ENCODE measurements at places on chromosomes 7 and 10. TPM values are rescaled to one million over a fixed set of nuclear protein-coding genes. Genes with fewer than 3 reads are reported as not detected.
A peak's percentile ranks its signal among the peaks of the same experiment; 100 is the strongest.

- DNase-seq = no peak
Observed at GRCh38 chr10:4001811-4002210, 216.8 kb upstream of the KLF6 start.

GRCh38 chr7:116327135-116327534 is 116.8 kb downstream of the TES start:
- no peak for DNase-seq

The MACC1 gene
- polyA plus RNA-seq = not detected

- no peak for DNase-seq
Observed at GRCh38 chr7:128688492-128688891, 16.4 kb downstream of the GARIN1A start.

The ZNF804B gene
- polyA plus RNA-seq = not detected

The DNAJC30 gene
- polyA plus RNA-seq = 9.1 TPM

The SPDYE6 gene
- 0.29 TPM for polyA plus RNA-seq

GRCh38 chr10:119131512-119132240 is 27.8 kb downstream of the DENND10 start:
- no peak for DNase-seq

DNA sequence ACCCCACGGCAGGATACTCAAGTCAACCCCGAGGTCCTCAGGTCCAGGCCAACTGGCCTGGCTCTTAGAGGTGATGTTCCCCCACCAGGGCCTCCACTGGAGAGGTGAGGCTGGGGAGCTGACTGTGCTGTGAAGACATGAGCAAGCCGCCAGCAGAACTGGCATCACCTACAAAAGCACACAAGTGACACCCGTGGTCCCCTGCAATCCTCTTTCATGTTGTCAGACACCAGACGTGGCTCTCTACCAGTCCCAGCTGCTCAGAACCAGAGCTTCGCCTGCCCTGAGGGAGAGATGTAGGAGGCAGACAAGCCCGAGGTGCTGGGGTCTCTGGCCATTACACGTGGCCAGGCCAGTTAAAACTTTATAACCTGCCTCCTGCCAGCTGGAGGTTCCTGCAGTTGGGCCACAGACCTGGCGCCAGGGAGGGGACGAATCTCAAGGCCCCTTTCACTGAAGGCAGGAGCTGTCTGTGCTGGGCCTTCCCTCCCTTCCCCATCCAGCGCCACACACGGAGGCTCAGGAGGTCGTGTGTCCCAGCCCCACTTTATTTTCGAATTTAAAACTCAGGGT is 2.2 kb downstream of the COMTD1 start:
- DNase-seq = no peak

The INTS15 gene
- 10.2 TPM for polyA plus RNA-seq

DNA sequence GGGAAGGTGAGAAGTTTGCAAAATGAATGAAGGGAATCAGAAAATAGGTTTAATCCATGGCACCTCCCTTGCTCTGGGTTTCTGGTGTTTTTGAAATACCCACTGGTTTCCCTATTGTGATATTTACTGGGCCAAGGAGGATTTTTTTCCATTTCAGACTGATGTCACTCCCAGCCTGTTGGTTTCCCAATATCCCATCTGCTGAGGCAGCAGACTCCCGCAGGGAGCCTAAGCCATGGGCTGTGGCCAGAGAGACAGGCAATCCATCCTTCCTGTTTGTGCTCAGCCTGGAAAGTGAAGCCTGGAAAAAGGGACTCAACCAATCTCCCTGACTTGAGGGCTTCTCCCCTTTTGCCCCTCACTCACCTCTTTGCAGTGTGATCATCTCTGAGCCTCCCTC is 22.8 kb downstream of the FAM107B start:
- DNase-seq = peak; percentile 65

The PROSER2 gene
- polyA plus RNA-seq = 0.51 TPM

GRCh38 chr10:96259150-96259549 is 12.2 kb downstream of the BLNK start:
- DNase-seq = no peak

DNA sequence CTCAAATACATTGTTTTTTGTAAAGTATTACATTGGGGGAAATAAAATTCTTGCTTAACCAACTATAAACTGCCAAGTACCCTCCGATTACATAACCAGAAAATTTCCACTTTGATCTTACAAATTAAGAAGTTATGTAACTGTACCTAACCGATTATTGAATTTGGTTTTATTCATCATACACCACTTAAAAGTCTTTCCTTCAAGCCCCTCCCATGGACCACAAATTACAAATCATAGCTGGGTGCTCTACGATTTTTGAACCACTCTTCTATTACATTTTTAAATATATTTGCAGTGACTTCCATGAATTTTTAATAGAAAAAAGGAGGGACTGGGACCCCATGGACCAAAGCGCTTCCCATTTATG is 630 bp downstream of the ZNF680 start:
- DNase-seq = no peak

The AKR1C4 gene
- not detected for polyA plus RNA-seq

GRCh38 chr7:83947260-83947659 is 247.3 kb downstream of the SEMA3A start:
- DNase-seq = no peak

DNA sequence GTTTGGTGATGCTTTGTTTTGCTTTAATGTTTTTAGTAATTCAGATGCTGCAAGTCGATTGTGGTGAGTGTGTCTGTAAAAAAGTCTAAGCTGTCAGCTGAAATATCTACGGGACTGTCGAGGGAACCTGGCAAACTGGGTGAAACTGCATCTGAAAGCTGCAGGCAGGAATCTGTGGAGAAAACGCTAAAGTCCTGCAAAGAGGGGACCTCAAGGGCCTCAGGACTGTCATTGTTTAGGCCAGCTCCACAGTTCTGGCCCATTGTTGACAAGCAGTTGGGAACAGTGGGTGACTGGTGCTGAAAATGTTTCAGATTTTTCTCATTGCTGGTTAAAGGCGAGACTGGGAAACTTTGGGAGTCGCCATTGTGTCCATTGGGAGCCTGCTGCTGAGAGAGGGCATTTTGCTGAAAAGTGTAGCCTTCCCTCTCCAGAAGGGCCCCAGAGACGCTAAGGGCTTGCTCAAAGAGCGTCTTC is 1.8 kb downstream of the HOXA2 start:
- no peak for DNase-seq

DNA sequence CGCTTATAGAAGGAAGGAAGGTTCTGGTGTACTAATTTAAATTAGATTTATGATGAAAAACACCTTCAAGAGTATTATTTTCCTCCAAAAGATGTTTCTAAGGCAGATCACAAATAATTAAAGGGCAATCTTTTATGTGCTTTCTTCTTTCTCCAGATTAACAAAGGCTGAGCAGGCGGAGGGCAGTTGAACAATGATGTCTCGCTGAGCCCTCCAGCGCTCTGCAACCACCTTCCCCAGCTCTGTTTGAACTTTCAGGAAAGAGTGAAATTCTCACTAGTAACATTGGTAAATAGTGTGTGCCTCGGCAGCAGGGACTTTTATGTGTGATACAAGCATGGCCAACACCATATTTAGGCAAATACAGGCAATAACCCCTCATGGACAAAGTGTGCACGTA is 379.1 kb upstream of the MKI67 start:
- DNase-seq = no peak

- no peak for DNase-seq
Observed at GRCh38 chr10:5902511-5903274, 12.7 kb downstream of the FBH1 start.

The FGFR2 gene
- polyA plus RNA-seq = 0.22 TPM

- peak; percentile 9 for DNase-seq
Observed at GRCh38 chr7:153858355-153858754, 193.8 kb upstream of the DPP6 start.

The SPDYE8 gene
- not detected for polyA plus RNA-seq

GRCh38 chr10:128081222-128081621 is 45.0 kb downstream of the MKI67 start:
- DNase-seq = no peak

DNA sequence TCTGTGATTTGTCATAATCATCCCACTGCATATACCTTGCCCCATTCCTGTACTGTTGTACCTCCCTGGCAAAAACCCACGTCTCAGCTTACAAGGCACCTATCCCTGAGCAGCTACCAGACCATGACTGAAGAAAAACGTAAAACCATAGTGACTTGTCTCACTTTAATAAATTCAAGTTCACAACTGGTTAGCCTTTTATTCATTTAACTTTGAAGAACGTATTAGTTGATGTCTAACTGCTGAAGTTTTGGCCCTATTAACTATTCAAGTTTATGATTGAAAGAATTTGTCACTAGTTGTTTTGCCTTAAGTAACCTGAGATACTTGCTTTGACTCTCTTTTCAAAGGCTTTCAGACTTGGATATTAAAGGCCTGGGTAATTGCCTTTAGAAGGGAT is 59.7 kb downstream of the GALNT11 start:
- no peak for DNase-seq

DNA sequence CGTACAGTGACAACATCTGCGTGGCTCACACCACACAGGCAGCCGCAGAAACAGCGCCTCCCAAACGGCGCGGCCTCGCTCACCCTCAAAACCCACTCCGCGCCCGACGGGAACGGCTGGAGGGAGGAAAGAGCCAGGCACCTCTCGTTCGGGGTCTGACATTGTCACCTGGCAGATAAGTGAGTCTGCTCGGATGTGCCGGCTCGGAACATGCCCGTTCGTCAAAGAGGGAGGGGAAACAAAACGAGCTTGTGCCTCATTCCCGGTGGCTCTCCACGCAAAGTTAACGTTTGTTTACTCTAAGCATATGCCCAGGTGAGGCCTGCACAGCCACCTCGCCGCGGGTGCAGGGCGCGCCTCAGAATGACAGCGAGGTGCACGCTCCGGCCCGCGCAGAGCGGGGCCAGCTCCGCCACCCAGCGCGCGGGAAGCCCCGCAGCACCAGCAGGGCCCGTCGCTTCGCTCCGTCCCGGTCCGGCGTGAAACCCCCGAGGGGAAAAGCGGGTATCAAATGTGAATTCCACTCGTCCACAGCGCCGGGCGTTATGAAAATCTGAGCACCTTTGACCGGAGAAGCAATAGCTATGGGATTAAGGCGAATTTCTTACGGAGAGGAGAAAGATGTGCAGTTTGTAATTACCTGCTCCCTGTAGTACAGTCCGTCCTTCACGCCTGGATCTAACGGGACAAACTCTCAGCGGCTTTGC is 13.1 kb downstream of the CNPY1 start:
- DNase-seq = no peak

- DNase-seq = no peak
Observed at GRCh38 chr7:70459546-70459945, 672.4 kb upstream of the GALNT17 start.

The TMEM270 gene
- not detected for polyA plus RNA-seq

DNA sequence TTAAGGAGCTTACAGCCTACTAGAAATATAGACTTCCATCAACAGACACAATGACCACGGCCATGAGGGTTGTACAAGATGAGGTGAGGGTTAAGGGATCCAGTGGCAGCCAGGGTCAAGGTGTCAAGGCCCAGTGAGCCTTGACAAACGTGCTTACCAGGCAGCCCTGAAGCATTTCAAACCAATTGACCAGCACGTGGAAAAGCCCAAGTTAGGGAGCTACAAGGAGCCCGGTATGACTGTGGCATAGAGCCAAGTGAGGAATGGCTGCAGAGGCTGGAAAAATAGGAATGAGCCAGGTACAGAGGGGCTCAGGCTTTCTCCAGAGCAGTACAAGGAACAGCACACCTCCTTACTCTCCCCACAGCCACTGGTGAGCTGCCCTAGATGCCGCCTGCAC is 12.7 kb downstream of the AFAP1L2 start:
- DNase-seq = no peak

- DNase-seq = no peak
Observed at GRCh38 chr10:51066231-51066630, 8.1 kb upstream of the PRKG1 start.

The ADAM12 gene
- polyA plus RNA-seq = 0.48 TPM

The PMPCB gene
- polyA plus RNA-seq = 51.5 TPM

DNA sequence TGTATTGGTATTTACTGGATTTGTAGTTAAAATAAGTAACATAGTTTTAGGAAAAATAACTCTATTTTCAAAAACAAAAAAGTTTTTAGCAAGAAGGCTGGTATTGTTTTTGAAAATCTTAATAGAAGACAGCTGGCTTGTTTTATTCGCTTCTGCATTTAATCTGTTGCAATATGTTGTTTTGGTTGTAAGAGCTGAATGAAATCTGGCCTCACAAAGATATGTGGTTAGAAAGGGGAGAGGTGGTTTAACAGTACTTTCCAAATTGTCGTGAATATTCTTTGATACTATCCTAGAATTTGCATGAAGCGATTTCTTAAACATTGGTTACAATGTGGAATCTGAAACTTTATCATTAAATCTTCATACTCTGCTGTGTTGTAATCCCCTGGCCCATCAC is 355.9 kb upstream of the FZD8 start:
- DNase-seq = no peak

The GDF2 gene
- polyA plus RNA-seq = not detected

GRCh38 chr7:150756858-150757257 is 19.6 kb downstream of the GIMAP5 start:
- DNase-seq = no peak

The ANKRD61 gene
- polyA plus RNA-seq = 0.13 TPM

GRCh38 chr10:76244061-76244686 is 812.8 kb downstream of the LRMDA start:
- no peak for DNase-seq

The ATOH7 gene
- polyA plus RNA-seq = 0.01 TPM

The CTAGE15 gene
- polyA plus RNA-seq = 0.01 TPM

- DNase-seq = peak; percentile 81
Observed at GRCh38 chr7:5396999-5397663, 26.5 kb downstream of the TNRC18 start.

The DNMBP gene
- 8.0 TPM for polyA plus RNA-seq

The SFRP5 gene
- 1.9 TPM for polyA plus RNA-seq

DNA sequence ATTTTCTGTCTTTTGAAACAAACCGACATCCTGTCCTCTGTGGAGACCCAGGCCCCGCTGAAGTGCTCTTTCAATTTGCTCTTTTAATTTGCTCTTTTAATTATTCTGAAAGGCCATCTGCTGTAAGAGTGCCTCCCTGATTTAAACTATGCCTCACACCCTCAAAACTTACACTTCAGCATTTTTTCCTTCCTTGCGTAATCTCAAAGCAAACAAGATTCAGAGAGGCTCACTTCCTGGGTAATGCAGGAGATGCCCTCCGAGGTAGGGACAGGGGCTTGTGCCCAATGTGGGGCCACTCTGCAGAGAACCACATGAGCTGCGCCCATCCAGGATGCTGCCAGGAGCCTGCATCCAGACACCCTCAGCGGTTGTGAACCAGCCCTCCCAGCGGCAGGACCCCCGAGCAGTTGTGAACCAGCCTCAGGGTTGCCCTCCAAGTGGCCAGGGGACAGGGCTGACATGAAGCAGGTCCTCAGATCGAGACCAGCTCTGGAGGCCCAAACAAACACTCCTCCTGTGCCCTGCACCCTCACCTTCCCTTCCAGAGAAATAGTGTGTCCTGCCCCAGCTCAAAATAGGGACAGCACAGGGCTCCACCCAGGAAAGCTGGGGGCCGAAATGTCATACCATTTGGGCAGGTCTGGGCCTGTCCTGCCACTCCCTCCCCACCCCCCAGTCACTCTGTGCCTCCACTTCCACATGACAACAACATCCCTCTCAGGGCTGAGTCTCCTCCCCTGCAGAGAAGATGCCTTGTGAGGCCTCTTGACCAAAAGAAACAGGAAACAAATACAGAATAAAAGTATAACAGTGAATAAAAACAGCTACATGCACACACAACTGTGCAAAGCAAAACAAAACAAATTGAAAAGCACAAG is 190.4 kb downstream of the PTPRN2 start:
- no peak for DNase-seq
